ENCODE measurements at places on chromosomes 1 and 21.

- DNase-seq = peak; percentile 49
Observed at GRCh38 chr1:180415985-180416633, 86.3 kb downstream of the ACBD6 start.

GRCh38 chr1:31412205-31412604 is 808 bp upstream of the SERINC2 start:
- DNase-seq = no peak

GRCh38 chr1:48448932-48449331 is 23.1 kb downstream of the SPATA6 start:
- DNase-seq = no peak

DNA sequence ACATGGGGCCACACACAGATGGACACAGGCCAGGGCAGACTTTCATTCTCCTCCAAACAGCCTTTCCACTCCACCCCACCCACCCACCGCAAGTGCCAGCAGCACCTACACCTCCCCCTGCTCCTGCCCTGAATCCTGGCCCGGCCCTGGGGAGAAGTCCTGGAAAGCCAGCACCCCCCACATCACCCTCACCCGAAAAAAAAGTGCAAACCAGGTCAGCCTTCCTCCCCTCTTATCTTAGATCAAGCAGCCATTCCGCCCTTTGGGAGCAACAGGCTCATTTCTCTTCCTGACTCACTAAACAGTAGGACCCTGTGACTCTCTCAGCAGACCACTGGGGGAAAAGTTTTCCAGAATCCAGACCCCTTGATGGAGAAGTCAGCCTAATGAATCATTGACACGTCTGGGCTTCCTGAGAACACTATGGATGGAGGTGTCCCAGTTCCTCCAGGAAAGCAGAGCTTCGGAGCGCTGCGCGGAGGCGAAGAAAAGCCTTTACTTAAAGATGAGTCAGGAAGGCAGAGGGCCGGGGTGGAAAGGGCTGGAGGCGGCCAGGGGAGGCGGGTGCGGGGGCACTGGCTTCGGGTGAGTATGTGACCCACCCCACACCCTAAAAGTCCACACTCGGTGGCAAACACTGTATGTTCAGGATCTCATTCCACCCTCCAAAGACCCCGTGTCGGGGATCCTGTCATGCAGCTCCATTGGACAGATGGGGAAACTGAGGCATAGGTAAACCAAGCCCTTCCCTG is 588.7 kb downstream of the MATN1 start:
- no peak for DNase-seq

DNA sequence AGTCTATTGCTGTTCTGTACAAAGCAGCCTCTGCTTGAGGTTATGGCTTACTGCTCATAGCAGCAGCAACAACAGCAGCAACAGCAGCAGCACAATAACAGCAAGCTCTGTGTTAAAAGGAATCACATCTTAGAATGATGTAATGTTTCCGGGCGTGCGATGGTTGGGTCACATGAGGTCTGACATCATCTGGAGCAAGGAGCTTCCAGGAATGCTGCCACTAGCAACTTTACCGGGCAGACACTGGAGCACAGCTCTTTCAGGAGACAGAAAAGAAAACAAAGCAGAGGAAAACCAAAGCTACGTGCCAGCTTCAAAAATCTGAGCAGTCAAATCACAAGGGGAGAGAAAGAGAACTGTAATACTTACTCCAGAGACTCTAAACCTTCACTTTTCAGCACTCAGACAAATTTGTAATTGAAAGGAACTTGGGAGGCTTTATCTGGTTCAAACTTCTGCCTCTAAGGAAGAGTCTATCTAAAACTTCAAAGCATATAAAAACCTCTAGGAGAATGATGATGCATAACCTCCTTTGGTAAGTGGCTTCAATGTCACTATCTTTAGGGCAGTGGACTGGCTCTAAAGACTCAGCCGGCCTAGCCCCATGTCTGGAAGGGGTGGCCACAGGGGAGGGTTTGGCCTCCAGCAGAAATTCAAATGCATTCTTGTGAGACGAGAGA is 28.3 kb upstream of the RAB3GAP2 start:
- DNase-seq = peak; percentile 75

All from HTR-8/SVneo (cell line).